Placental epithelial cell (primary cell): ENCODE measurements at places on chromosomes 2 and 18. TPM values are rescaled to one million over a fixed set of nuclear protein-coding genes. Genes with fewer than 3 reads are reported as not detected.

MALL gene
- 1.2 and 2.9 TPM in 2 replicates for total RNA-seq

DLX1 gene
- not detected in 2 replicates for total RNA-seq

SNTG2 gene
- total RNA-seq, result 1.2 TPM in 1 of 2 replicates, not detected in the other

POLR1A gene
- 10.6 and 25.1 TPM in 2 replicates for total RNA-seq

GPN1 gene
- 27.5 and 43.5 TPM in 2 replicates for total RNA-seq

AFTPH gene
- 28.4 and 29.4 TPM in 2 replicates for total RNA-seq

TTN gene
- under 0.01 TPM in 2 replicates for total RNA-seq

CDKL4 gene
- 0.39 and 0.54 TPM in 2 replicates for total RNA-seq

PAX3 gene
- not detected in 2 replicates for total RNA-seq

NT5C1B gene
- not detected in 2 replicates for total RNA-seq

BMPR2 gene
- total RNA-seq, result 44.8 and 68.0 TPM in 2 replicates

AKAIN1 gene
- not detected in 2 replicates for total RNA-seq

FIGN gene
- 5.1 and 11.1 TPM in 2 replicates for total RNA-seq

POTEF gene
- total RNA-seq, result not detected in 2 replicates

ZNF804A gene
- under 0.01 and 0.22 TPM in 2 replicates for total RNA-seq

VWA3B gene
- total RNA-seq, result 0.11 and 0.79 TPM in 2 replicates

DOK6 gene
- total RNA-seq, result under 0.01 TPM in 1 of 2 replicates, not detected in the other

SCYGR4 gene
- total RNA-seq, result not detected in 2 replicates

RAB11FIP5 gene
- 63.2 and 99.7 TPM in 2 replicates for total RNA-seq

CNDP1 gene
- not detected in 2 replicates for total RNA-seq

HES6 gene
- 1.5 and 1.6 TPM in 2 replicates for total RNA-seq

TOGARAM2 gene
- total RNA-seq, result under 0.01 TPM in 1 of 2 replicates, not detected in the other

LCT gene
- under 0.01 TPM in 1 of 2 replicates, not detected in the other for total RNA-seq

NR4A2 gene
- under 0.01 and 0.43 TPM in 2 replicates for total RNA-seq

LTBP1 gene
- total RNA-seq, result 168 and 265 TPM in 2 replicates

MDH1B gene
- total RNA-seq, result 0.43 and 3.9 TPM in 2 replicates

DYSF gene
- 9.8 and 18.9 TPM in 2 replicates for total RNA-seq

ERFE gene
- total RNA-seq, result not detected in 2 replicates

DCC gene
- total RNA-seq, result under 0.01 and 0.11 TPM in 2 replicates

CHN1 gene
- total RNA-seq, result 1.2 and 2.1 TPM in 2 replicates

NYAP2 gene
- not detected in 2 replicates for total RNA-seq

TNFRSF11A gene
- under 0.01 TPM in 1 of 2 replicates, not detected in the other for total RNA-seq

KANSL3 gene
- total RNA-seq, result 34.6 and 40.4 TPM in 2 replicates

CFC1 gene
- not detected in 2 replicates for total RNA-seq

ZC3H6 gene
- total RNA-seq, result 5.7 and 7.1 TPM in 2 replicates

LIMS1 gene
- 29.1 and 82.7 TPM in 2 replicates for total RNA-seq

WNT10A gene
- under 0.01 and 0.11 TPM in 2 replicates for total RNA-seq

FBXO41 gene
- 7.5 and 11.1 TPM in 2 replicates for total RNA-seq

PDE1A gene
- total RNA-seq, result 0.39 and 0.43 TPM in 2 replicates
